Stimulated activated memory B cell treated with anti-CD40 and anti-IgM and Interleukin-4, amounts not matched to agents 10 μg/mL and 1 μg/mL and 100 μg/mL, for 72 hours (primary cell): ENCODE measurements at places on chromosomes 11 and 22.

- H3K36me3 ChIP-seq = no peaks in the 10 kb centered on the region
- H3K4me3 ChIP-seq = no peak overlapping the region
- no peak for ATAC-seq
- no peak overlapping the region for H3K27ac ChIP-seq
- H3K27me3 ChIP-seq = peaks cover 40% of the 10 kb centered on the region
- peaks cover 24% of the 10 kb centered on the region for H3K4me1 ChIP-seq
These were observed 78.9 kb downstream of the ZBTB16 start for GRCh38 chr11:114138411-114138810.

DNA sequence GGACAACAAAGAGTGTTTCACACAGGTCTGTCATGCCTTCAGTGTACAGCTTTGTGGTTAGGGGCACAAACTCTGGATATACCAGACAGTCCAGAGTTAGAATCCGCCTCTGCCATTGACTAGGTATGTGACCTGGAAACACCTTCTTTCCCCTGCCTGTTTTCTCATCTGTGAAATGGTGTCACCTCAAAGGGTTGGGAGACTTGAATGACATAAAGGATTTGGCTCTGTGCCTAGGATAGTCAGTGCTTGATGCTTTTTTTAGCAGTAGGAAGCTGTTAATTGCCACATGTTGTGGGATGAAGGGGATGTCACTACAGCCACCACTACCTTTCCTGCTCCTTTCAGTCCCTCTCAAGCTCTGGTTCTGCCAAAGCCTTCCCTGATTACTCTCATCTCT lies 17.4 kb upstream of the LRRC55 start:
- no peak overlapping the region for H3K27ac ChIP-seq
- H3K27me3 ChIP-seq = peaks cover 19% of the 10 kb centered on the region
- no peak overlapping the region for H3K4me3 ChIP-seq
- ATAC-seq = no peak
- no peaks in the 10 kb centered on the region for H3K4me1 ChIP-seq

DNA sequence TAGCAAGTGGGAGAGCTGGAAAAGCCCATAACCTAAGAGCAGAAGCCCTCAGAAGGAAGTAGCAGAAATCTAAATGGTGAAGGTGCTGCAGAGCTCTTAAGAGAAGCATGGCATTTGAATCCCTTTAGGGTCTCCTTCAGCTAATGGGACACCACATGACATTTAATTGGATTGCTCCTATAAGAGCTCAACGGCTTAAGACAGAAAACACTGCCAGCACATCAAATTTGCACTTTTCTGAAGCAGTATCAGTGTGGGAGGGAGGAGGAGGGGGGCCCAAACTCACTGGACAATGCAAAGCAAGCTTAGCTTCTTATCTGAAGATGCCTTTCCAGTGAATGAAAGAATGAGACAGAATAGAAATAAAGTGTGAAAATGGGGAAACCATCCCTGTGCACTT lies 287.9 kb upstream of the MTNR1B start:
- no peaks in the 10 kb centered on the region for H3K27me3 ChIP-seq
- H3K27ac ChIP-seq = no peak overlapping the region
- no peak overlapping the region for H3K4me3 ChIP-seq
- no peaks in the 10 kb centered on the region for H3K36me3 ChIP-seq

DNA sequence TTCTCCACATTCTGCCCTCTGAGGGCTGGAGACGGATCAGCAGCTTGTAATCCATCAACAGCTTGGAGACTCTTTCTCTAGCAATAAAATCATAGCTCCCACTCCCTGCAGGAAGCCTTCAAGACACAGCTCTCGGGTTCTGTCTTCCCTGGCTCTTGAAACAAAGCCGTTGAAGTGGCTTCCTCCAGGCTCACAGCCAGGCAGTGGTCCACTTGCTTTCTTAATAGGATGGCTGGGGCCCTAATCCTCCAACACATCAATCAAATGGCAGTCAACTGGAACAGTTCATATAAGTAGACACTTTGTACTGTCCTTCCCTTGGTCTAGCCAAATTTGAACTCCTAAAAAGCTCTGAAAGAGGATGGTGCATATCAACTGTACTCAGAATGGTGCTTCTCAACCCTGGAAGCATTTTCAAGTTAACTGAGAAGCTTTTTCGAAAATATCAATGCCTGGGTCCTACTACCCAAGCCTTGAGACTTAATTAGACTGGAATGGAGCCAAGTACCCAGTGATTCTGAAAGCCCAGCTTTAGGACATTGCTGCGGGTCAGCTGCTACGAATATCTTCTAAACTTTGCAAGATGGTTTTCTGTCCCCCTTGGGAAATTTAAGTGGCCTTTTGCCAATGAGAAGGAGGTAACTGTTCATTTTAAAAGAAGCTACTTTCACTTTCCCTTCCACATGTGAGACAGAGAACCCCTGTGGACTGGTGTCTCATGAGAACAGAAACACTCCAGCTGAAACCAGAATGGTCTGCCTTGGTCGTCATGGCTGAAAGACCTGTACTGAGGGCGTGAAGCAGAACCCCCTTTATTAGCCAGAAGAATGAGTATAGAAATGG lies 74.7 kb downstream of the SC5D start:
- H3K27ac ChIP-seq = peak overlapping the region; percentile 67
- peak overlapping the region; percentile 64 for H3K4me3 ChIP-seq
- no peaks in the 10 kb centered on the region for H3K36me3 ChIP-seq
- H3K4me1 ChIP-seq = peaks cover 36% of the 10 kb centered on the region
- ATAC-seq = peak; percentile 96

GRCh38 chr22:48842583-48842945 lies 985.1 kb downstream of the BRD1 start:
- H3K27ac ChIP-seq = no peak overlapping the region
- H3K4me3 ChIP-seq = no peak overlapping the region
- H3K4me1 ChIP-seq = no peaks in the 10 kb centered on the region

DNA sequence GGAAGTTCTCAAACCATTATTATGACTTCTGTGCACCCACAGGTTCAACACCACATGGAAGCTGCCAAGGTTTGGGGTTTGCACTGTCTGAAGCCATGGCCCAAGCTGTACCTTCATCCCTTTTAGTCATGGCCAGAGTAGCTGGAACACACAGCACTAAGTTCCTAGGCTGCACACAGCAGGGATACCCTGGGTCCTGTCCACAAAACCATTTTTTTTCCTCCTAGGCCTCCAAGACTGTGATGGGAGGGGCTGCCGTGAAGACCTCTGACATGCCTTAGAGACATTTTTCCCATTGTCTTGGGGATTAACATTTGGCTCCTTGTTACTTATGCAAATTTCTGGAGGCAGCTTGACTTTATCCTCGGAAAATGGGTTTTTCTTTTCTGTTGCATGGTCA lies 42.7 kb downstream of the DDIAS start:
- H3K27ac ChIP-seq = no peak overlapping the region
- no peaks in the 10 kb centered on the region for H3K36me3 ChIP-seq
- H3K4me1 ChIP-seq = no peaks in the 10 kb centered on the region
- ATAC-seq = no peak
- H3K4me3 ChIP-seq = no peak overlapping the region

- peaks cover 34% of the 10 kb centered on the region for H3K36me3 ChIP-seq
- no peak for ATAC-seq
- no peaks in the 10 kb centered on the region for H3K4me1 ChIP-seq
- no peak overlapping the region for H3K27ac ChIP-seq
- H3K4me3 ChIP-seq = no peak overlapping the region
These were observed 21.0 kb upstream of the GDPD4 start for GRCh38 chr11:77322506-77322905.

DNA sequence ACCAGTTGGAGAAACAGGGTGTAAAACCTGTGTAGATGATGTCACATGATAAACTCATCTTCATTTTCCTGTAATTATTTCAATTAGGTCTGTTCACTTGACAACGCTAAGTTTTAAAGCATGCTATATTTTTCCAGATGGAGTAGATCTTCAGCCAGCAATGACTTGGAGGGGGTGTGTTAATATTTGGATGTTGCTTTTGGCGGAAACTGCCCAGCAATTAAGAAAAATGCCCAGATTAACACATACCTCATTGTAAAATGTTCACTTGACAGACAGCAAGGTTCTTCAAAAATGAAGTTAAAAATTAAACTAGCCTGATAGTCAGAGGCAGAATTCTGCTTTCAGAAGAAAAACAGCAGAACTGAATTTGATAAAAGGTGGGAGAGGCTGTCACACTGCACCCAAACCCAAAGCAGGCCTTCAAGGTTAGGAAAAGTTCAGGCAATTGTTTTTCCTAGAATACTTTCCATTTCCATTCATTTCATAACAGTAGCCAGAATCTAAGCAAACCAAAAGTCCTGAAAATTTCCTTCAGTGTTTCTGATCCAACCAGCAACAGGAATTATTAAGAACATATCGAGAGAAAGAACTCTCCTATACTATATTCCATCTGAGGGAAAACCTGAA lies 33.0 kb downstream of the VSIG10L2 start:
- H3K27ac ChIP-seq = no peak overlapping the region
- no peak overlapping the region for H3K4me3 ChIP-seq
- H3K4me1 ChIP-seq = peaks cover 7% of the 10 kb centered on the region
- H3K36me3 ChIP-seq = no peaks in the 10 kb centered on the region
- no peak for ATAC-seq
- H3K27me3 ChIP-seq = peaks cover 25% of the 10 kb centered on the region

DNA sequence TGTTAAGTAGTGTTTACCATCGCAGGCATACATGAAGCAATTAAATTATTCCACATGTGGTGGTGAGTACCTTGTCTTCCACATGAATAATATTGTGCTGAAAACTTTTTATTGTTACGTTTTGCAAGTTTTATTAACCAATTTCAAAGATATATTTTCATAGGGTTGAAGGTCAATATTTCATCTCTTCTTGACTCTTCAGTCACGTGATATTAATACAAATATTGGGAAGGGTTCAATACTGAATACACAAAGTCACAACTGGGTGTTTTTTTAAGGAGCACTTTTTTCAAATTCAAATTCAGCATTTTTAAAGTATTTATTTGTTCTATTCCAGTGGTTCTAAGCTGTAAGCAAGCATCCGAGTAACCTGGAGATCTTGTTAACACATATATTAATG lies 348.9 kb downstream of the LRRC4C start:
- H3K4me3 ChIP-seq = no peak overlapping the region
- no peaks in the 10 kb centered on the region for H3K27me3 ChIP-seq
- no peaks in the 10 kb centered on the region for H3K4me1 ChIP-seq
- ATAC-seq = no peak
- H3K27ac ChIP-seq = no peak overlapping the region

GRCh38 chr11:47464483-47464882 lies 15.5 kb upstream of the RAPSN start:
- ATAC-seq = no peak
- peaks cover 7% of the 10 kb centered on the region for H3K4me1 ChIP-seq
- no peaks in the 10 kb centered on the region for H3K27me3 ChIP-seq
- peak overlapping the region; percentile 8 for H3K27ac ChIP-seq
- peaks cover 42% of the 10 kb centered on the region for H3K36me3 ChIP-seq

DNA sequence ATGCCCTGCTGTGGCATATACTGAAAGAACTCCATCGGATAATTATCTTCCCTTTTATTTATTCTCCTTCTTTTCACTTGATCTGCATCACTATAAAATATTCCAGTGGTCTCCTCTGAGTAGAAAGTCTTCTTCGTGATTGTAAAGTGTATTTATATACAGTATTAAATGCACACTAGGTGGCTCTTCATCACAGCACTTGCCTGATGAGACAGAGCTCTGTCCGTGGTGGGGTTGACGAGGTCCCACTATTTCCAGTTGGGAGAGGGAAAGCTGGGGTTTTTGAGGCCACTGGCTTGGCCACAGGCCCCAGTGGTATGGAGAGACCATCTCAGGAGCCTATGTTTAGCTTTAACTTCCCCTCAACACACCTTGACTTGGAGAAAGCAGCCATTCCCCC lies 31.6 kb upstream of the ZBTB16 start:
- no peaks in the 10 kb centered on the region for H3K36me3 ChIP-seq
- peaks cover 7% of the 10 kb centered on the region for H3K4me1 ChIP-seq
- H3K4me3 ChIP-seq = no peak overlapping the region
- ATAC-seq = no peak
- peaks cover 35% of the 10 kb centered on the region for H3K27me3 ChIP-seq

- no peak overlapping the region for H3K27ac ChIP-seq
- peak; percentile 44 for ATAC-seq
- H3K36me3 ChIP-seq = no peaks in the 10 kb centered on the region
- H3K4me1 ChIP-seq = no peaks in the 10 kb centered on the region
These were observed 34.4 kb downstream of the ME3 start for GRCh38 chr11:86637988-86638387.

DNA sequence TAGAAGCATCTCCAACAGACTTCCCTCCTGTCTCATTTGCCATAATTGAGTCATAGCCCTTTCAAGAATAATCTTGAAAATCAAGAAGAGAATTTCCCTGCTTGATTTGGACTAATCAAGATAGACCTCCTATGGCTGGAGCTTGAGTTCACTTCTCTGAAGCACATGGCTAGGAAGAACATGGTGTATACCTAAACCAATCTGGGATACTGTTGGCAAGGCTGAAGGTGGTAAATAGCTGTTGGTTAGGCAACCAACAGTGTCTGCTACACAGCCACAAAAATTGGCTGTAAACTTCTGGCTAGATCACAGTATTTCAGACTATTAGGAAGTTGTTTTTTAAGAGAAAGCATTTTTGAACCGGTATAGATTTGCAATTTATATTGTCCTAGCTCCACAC lies 4.9 kb downstream of the CRYAB start:
- H3K27me3 ChIP-seq = peaks cover 27% of the 10 kb centered on the region
- H3K4me1 ChIP-seq = no peaks in the 10 kb centered on the region
- no peak overlapping the region for H3K4me3 ChIP-seq
- no peak for ATAC-seq
- no peak overlapping the region for H3K27ac ChIP-seq

DNA sequence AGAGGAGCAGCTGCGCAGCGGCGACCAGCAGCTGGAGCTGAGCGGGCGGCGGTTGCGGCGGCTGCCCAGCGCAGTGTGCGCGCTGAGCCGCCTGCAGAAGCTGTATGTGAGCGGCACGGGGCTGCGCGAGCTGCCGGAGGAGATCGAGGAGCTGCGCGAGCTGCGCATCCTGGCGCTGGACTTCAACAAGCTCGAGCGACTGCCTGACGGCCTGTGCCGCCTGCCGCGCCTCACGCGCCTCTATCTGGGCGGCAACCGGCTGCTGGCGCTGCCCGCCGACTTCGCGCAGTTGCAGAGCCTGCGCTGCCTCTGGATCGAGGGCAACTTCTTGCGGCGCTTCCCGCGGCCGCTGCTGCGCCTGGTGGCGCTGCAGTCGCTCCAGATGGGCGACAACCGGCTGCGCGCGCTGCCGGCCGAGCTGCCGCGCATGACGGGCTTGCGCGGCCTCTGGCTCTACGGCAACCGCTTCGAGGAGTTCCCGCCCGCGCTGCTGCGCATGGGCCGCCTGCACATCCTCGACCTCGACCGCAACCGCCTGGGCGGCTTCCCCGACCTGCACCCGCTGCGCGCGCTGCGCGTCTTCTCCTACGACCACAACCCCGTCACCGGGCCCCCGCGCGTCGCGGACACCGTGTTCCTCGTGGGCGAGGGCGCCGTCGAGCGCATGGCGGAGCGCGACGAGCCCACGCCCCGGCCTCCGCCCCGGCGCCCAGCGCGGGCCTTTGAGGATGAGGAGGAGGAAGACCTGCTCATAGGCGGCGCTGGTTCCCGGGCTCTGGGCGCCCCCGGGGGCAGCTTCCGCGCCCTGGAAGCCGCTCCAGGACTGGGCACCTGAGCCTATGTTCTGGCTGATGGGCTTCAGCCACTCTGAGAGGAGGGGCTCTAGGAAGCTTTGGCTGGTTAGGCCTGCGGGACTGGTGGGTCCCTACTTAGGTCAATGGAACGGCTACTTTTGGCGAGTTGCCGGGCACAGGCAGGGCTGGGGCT lies 787 bp downstream of the LRRC10B start:
- H3K4me3 ChIP-seq = peak overlapping the region; percentile 39
- H3K27ac ChIP-seq = no peak overlapping the region
- no peaks in the 10 kb centered on the region for H3K36me3 ChIP-seq
- peak; percentile 80 for ATAC-seq
- peaks cover 9% of the 10 kb centered on the region for H3K4me1 ChIP-seq
